ENCODE measurements at places on chromosomes 16 and 17.

GRCh38 chr17:67478401-67479041, 101.4 kb downstream of the PITPNC1 start:
- DNase-seq = no peak

DNA sequence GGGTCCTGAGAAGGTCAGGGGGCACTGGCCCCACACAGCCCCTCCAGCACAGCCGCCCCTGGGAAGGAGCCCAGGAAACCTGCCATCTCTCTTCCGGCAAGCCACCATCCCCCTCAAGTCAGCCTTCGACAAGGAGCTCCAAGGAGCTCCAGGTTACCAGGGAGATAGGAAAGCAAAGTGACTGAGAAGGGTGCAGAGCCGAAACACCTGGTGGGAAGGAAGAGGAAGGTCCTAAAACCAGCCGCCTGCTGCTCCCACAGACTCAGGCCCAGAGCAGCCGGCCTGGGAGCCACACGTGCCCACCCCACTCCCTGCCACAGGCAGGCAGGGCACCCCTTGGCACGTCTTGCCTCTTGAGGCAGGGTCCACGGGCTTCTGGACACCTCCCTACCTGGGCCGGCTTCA, 80.7 kb downstream of the TIMM22 start:
- no peak for DNase-seq

GRCh38 chr16:81181013-81181720, 57.3 kb upstream of the BCO1 start:
- no peak for DNase-seq

GRCh38 chr16:72442385-72443158, 270.6 kb upstream of the PMFBP1 start:
- no peak for DNase-seq

DNA sequence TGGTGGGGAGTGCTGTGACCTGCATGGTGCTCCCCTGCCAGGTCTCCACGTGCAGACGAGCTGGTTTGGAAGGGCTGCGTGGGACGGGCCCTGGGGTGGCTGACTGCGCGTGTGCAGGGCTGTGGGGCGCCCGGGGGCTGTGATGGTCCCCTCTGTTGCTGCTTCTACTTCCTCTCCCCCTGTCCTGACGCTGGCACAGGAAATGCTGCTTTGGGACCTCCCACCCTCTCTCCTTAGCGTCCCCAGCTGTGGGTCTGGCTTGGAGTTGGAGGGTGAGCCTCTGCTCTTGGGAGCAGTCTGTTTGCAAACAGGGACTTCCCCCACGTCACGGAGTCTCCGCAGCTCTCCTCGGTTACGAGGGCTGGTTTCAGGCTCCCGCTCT, 35.2 kb downstream of the TSC2 start:
- no peak for DNase-seq

GRCh38 chr17:37176723-37177122, 199.1 kb upstream of the C17orf78 start:
- DNase-seq = no peak

GRCh38 chr17:77160091-77160874, 19.5 kb downstream of the SEC14L1 start:
- no peak for DNase-seq

DNA sequence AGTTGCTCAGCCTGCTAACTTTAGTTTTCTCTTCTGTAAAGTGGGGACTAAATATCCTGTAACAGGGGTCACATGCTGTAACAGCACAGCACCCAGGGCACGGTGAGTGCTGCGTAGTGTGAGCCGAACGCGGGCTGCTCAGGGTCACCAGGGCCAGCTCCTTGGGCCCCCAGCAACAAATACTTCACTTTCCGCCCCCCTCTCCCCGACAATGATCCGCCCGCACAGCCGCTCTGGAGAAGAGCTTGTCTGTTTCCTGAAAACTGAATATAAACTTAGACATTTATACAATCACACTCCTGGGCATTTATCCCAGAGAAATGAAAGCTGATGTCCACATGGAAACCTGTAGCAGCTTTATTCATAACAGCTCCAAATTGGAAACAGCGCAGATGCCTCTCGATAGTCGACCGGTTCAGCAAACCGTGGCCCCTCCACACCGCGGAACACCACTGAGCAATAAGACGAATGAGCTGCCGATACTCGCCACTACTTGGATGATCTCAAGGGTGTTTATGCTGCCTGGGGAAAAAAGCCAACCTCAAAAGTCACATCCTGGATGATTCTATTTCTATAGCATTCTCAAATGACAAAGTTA, 267.2 kb downstream of the PARN start:
- no peak for DNase-seq

DNA sequence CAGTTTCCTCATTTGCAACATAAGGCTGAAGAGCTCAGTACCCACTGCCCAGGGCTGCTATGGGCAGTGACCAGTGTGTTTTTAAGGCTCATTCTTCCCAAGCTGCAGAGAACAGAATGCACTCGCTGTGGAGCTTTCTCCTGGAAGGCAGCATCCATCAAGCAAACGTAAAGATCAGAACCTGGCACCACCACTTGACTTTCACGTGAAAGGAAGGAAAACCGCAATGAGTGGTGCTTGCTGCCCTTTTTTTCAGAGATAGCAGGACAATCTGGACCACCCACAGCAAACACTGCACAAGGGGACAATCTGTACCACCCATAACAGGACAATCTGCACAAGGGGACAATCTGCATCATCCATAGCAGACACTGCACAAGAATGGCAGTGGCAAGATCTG, 11.2 kb downstream of the CSNK1D start:
- DNase-seq = no peak

- no peak for DNase-seq
Measured at GRCh38 chr17:64692187-64692586, 30.1 kb upstream of the SMURF2 start.

GRCh38 chr17:82424001-82424862, 5.8 kb upstream of the OGFOD3 start:
- peak; percentile 63 for DNase-seq

DNA sequence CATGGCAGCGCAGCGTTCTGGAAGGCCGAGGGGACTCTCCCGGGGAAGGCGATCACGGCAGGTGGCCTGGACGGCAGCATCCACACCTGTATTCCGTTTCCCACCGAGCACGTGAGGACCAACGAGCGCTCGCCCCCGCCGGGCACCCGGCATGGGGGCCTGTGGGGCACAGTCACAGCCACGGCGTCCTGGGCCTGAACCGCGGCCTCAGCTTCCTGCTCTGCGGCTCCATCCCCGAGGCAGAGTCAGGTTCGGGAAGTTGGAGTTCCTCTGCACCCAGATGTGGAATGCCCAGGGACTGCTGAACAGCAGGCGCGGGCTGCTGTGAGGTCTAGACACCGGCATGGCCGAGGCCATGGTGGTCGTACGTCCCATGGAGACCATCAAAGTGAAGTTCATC, 1713.9 kb downstream of the TP53TG3F start:
- DNase-seq = no peak

DNA sequence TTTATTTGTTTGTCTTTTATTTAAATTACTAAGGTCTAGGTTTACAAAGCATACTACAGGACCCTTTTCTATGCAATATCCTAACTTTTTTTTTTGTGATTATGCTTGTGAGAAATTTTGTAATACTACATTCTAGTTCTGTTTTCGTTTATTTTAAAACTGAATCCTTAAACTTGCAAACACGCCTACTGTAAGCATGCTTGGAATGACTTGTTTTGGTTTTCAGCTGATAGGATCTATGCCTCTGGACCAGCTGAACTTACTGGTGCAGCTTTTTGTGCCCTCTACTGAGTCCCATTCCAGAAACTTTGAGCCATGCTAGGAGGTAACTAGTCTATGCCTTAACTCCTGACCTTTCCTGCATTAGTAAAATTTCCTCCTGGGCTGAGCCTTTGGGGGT, 6.0 kb downstream of the PDP2 start:
- DNase-seq = no peak

GRCh38 chr16:69494991-69495392, 70.6 kb downstream of the CYB5B start:
- DNase-seq = peak; percentile 22

DNA sequence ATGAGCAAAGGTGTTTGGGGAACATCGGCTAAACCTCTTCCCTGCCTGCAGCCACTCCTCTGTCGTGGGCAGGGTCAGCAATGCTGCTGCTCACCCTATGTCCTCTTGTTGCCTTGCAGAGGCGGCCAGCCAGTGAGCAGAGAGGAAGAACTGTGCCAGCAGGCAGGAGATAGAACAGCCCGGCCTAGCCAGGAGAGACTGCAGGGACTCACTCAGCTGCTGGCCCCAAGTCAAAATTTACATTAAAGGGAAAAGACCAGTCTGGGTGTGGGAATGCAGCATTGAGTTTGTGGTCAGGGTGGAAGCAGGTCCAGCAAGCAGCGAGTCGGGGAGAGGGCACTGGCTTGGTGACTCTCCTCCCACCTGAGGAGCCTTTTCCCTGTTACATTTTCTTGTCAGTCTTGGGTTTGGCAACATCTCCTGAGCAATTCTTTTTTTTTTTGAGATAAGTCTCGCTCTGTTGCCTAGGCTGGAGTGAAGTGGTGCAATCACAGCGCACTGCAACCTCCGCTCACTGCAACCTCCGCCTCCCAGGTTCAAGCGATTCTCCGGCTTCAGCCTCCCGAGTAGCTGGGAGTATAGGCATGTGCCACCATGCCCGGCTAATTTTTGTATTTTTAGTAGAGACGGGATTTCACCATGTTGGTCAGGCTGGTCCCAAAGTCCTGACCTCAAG, 22.7 kb downstream of the LIG3 start:
- no peak for DNase-seq

DNA sequence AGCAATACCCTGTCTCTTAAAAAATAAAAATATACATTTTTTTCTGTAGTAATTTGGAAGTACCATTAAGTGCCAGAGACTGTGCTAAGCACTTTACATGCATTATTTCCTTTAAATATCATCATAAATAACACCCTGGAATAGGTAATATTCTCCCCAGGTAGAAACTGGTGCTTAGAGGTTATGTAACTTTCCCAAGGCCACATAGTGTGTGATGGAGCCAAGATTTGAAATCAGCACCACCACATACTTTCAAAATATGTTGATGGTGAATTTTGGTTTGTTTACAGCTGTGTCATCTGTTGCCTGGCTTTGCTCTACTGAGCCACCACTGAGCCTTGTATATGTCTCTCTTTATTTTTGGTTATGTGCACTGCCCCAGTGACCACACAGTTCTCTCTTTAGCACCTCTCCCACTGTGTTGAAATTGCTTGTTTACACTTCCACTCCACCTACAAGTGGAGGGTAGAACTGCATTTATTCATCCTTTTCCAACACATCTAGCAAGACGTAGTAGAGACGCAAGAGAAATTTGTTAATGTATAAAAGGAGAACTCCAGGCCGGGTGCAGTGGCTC, 19.0 kb upstream of the NBR1 start:
- no peak for DNase-seq

- no peak for DNase-seq
Measured at GRCh38 chr17:17680477-17681186, 626 bp upstream of the RAI1 start.

DNA sequence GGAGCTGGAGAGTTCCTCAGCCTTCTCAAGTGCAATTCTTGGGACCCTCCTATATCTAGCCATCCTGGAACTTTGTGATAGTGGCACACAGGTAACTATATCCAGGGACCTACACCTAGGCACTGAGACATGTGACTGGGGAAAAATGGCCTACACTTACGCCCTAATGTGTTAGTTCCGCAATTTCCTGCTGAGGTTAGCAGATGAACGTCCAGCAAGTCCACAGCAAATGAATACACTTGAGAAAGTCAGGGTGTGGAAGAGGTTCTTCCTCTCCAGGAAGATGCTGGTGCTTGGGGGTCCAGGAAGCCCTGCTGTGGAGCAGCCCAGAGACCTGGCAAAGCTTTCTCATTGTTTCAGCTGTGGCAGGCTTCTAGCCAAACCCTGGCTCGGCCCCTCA, 20.8 kb downstream of the PIK3R5 start:
- DNase-seq = no peak

DNA sequence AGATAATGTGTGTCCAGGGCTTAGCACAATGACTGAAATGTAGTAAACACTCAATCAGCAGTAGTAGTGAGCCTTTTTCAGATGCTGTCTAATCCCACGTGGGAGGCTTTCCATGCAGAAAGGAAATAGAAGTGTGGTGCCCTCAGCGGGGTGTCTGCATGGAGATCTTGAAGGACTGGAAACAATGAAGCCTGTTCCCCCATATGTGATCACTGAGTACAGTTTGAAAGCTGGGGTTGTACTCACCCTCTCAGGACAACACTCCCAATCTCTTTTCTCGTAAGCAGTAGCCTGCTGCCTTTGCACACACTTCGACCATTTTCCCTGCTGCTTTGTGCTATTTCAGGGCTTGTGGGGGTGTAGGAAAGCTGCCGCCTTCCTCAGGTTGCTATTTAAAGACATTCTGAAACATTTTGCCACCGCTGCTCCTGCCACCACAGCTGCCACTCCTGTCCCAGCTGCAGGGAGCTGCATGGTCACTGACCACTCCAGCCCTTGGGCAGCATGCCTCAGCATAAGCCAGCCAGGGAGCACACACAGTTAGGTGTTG, 40.6 kb upstream of the HAS3 start:
- DNase-seq = no peak

DNA sequence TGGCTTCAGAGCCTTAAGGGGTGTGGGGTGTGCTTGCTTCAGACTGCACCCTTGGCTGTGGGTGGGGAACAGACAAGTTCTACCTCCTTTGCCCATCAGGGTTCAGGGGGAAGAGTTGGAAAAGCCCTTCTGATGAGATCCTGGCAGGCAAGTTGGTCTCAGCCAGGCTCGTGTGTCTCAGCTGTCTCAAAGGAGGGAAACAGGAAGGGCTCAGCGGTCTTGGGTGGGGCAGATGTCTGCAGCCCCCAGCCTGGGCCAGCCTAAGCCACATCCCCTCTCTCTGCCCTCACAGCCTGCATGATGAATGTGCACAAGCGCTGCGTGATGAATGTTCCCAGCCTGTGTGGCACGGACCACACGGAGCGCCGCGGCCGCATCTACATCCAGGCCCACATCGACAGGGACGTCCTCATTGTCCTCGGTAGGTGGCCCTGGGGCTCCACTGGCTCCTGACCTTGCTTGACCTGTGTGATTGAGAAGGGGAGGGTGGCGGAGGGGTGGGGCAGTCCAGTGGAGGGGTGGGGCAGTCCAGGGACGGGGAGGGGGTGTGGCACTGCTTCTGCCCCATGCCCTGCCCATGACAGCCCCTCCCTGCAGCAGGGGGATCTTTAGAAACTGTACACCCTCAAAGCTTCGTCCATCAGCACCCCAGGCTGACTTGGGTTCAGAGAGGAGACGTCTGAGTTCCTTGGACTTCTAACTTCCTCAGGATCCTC, 199.5 kb downstream of the PRKCB start:
- DNase-seq = no peak

DNA sequence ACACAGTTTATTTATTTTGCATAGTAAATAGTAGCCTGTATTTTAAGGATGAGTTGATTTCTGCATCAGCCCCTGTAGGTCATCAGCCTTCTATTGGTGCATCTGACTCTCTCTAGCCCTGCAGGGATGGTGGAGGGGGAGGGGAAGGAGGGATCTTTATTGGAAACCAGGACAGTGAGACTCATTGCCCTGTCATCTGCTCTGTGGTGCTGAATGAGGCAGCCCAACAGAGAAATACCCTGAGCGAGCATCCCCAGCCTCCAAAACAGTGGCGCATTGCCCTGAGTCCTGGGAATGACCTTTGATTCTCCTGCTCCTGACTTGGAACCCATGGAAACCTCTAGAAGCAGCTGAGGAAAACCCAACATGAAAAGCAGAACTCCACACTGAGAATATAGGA, 45.5 kb upstream of the STH start:
- no peak for DNase-seq
